Uterus (tissue), 4 donors: ENCODE measurements at places on chromosomes 4 and X. TPM values are rescaled to one million over a fixed set of nuclear protein-coding genes. Genes with fewer than 3 reads are reported as not detected.

- no peak for DNase-seq
Observed at GRCh38 chr4:22237846-22238494, 277.9 kb downstream of the ADGRA3 start.

GRCh38 chr4:8144359-8144758 lies 14.3 kb downstream of the ABLIM2 start:
- no peak for DNase-seq

- DNase-seq: no peak
Observed at GRCh38 chrX:115350711-115351381, 61.3 kb downstream of the LUZP4 start.

DNA sequence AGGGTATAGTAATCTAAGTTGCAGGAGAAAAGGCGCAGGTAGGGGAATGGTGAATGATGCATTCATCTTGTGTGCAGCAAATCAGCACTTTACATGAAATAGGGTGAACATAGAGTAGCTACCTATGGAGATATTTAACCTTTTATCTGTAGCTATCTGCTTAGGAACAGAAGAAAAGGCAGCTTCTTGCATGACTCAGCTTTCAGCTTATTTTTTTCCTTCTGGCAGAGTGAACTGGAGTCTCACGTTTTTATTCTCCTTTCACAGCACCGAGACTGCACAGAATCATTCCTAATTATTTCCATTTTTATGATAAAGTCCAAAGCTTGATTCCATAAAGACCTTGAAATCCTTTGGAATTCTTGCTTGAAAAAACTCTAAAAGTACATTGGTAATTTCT lies 4.8 kb upstream of the SCOC start:
- DNase-seq: no peak

DNA sequence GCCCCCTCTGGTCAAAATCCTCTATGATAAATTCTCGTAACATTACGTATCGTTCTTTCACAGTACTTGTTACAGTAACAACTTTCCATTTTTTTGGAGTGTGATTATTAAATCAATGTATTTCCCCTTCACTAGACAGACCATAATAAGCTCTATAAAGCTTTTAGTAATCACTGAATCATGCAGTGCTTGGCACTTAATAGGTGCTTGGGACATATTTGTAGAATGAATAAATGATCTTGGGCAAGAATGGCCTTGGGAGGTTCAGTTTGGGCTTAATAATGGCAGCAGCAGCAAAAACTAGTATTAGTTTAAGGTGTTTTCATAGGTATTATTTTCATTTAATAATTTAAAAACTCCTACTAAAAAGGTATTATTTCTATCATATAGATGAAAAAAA lies 33.4 kb upstream of the SFRP2 start:
- DNase-seq: no peak

GRCh38 chr4:37599092-37599790 lies 86.9 kb downstream of the RELL1 start:
- no peak for DNase-seq

- no peak for DNase-seq
Observed at GRCh38 chr4:3342182-3342854, 49.5 kb downstream of the RGS12 start.

GRCh38 chr4:110201502-110201901 lies 3.1 kb upstream of the ELOVL6 start:
- no peak for DNase-seq

DNA sequence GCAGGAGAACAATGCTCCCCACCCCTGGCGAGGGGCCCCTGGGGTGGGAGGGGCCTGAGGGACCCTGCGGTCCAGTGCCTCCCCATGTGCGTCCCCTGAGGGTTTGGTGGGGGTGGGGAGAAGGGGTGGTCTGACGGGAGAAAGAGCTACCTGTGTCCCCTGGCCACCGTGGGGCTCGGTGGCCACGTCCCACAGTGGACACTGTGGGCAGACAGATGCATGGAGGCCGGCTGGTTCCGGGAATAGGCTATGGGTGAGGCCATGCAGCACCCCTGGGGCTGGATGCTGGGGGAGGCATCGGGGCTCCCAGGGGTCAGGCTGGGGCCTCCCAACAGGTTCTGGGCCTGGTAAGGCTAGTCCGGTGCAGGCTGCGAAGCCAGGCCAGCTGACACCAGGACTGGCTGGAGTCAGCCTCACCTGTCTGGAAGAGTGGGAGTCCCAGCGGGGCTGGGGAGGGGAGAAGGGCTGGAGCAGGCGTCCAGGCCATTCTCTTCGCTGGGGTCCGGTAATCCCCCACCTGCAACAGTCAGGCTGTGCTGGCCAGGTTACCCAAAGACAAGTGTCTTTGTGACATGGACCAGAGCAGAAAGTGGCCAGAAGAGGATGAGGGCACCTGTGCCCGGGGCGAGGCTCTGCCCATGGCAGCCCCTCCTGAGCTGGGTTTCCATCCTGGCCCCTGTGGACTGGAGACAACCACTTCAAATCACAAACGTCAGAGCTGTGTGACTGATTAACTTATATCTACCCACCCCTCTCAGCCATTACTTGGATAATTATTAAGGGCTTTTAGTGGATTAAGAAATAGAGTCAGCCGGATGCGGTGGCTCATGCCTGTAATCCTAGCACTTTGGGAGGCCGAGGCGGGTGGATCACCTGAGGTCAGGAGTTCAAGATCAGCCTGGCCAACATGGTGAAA lies 1.4 kb upstream of the FAM53A start:
- peak; percentile 24 for DNase-seq

The LNX1 gene
- 12.9 TPM for total RNA-seq
